ENCODE measurements at places on chromosomes 6 and 20.
A peak's percentile ranks its signal among the peaks of the same experiment; 100 is the strongest.

GRCh38 chr6:127869772-127870404 is 31.0 kb downstream of the THEMIS start:
- no peak for DNase-seq

- DNase-seq, result no peak
Observed at GRCh38 chr6:154950979-154951344, 44.2 kb upstream of the TIAM2 start.

DNA sequence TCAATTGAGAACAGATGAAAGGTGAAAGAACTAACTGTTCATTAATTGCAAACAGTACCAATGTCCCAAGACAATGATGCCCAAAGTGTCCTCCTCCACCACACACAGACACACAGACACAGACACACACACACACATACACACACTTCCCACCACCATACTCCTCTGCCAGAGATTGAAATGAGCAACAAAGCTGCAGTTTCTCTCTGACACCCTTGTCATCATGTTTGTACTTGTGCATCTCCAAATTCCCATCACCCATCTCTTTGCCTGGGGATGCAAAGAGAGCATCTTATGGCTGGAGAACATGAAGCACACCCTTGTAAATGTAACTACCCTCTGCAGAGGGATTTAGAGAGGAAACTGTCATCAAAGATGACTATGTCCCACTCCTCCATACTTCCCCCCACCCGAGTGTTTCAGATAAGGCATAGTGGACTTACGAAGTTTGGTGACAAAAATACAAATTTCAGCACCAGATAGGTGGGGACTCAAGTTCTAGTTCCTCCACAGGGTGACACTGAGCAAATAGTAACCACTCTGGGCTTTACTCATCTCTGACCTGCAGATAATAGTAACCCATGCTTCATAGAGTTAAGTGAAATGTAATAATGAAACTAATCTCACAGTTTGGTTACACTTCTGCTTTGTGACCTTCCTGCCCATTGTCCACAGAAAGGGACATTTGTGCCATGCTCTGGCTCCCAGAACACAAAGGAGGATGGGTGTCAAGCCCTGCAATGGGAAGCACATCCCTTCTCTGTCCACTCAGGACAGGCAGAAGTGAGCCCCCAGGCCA is 8.7 kb downstream of the MAFB start:
- DNase-seq, result no peak

- no peak for DNase-seq
Observed at GRCh38 chr20:40055711-40056110, 633.3 kb downstream of the MAFB start.

GRCh38 chr20:51413857-51414256 is 128.7 kb downstream of the NFATC2 start:
- DNase-seq, result no peak

- DNase-seq, result no peak
Observed at GRCh38 chr6:48782225-48782624, 671.2 kb upstream of the PTCHD4 start.

DNA sequence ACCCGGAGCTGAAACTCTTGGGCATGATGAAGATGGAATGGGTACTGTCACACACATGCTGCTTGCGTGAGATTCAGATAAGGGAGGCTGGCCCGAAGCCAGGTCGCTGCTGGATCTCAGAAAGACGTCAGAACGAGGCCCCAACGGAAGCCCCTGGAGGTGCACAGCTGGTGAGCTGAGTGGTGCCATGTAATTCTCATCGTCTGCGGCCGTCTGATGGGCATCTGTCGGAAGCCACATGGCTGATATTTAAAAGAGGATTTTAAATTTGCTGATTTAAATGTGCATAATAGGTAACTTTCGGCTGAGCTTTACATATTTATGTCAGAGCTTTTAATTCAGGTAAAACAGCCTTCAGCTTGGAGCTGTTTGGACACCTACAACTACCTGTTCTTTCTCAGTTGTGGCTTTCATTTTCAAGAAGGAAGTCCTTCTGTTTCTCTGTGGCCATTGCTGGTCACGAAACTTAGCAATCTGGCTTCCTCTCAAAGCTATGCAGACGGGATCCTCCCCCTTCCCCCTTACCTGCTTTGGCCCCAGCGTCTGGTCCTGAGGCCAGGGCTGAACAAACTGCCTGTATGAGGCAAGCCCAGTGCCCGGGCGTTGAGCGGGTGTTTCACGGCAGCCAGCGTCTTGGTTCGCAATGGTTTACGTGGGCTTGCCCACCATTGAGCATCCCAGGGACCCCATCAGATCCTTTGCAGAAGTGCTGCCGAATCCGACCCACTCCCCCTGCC is 9.2 kb downstream of the SLCO4A1 start:
- DNase-seq, result peak; percentile 69

Measured in activated T-cell treated with anti-CD3 and anti-CD28 coated beads, Interleukin-2, amount 50 U/mL, for 4 hours (primary cell).